ENCODE measurements at places on chromosomes 7 and 10.

GRCh38 chr10:62038609-62039190 is 137.2 kb downstream of the ARID5B start:
- peak; percentile 76 for DNase-seq

- DNase-seq = no peak
These were observed 358.3 kb downstream of the AUTS2 start for GRCh38 chr7:69956541-69956940.

GRCh38 chr10:69222157-69223027 is 2.3 kb downstream of the HKDC1 start:
- peak; percentile 63 for DNase-seq

GRCh38 chr10:76984559-76985443 is 652.8 kb downstream of the KCNMA1 start:
- DNase-seq = peak; percentile 62

- DNase-seq = peak; percentile 47
These were observed 541 bp downstream of the ELMO1 start for GRCh38 chr7:37448011-37448635.

DNA sequence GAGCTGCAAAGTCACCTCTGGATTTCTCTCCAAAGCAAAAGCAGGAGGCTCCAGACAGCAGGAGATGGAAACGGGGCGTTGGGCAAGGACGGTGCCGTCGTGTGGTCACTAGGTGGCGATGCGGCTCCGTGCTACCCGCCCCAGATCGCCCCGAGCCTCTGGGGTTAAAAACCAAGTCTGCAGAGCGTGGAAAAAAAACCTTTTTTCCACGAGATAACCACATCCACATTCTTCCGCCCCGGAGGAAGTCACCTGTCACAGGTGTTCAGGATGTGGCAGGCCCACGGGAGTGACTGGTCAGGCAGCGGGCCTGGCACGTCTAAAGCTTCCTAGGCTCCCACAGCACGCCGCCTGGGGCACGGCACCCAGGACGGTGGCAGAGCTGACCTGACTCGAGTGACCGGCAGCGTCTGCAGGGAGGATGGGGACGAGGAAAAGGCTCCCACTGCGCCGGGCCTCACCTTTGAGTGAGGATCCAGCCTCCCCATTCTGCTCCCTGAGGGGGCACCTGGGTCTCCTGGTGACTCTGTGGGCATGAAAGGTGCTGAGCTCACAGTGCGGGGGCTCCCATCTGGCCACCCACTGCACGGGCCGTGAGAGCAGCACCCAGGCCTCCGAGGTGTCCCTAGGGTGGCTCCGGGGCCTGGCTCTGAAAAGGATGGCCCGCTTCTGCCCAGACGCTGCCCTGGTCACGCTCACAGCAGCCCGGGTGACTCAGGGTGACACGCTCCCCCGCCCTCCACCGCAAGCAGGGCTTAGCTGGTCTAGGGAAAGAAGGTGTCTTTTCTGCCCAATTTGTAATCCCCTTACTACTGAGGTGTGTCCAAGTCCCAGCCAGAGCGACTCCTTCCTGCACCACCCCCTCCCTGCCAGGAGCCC is 71.3 kb upstream of the TNRC18 start:
- peak; percentile 81 for DNase-seq

- DNase-seq = no peak
These were observed 3.1 kb downstream of the ZRANB1 start for GRCh38 chr10:124944982-124945381.

- DNase-seq = no peak
These were observed 2.8 kb upstream of the ELN start for GRCh38 chr7:74025146-74025545.

DNA sequence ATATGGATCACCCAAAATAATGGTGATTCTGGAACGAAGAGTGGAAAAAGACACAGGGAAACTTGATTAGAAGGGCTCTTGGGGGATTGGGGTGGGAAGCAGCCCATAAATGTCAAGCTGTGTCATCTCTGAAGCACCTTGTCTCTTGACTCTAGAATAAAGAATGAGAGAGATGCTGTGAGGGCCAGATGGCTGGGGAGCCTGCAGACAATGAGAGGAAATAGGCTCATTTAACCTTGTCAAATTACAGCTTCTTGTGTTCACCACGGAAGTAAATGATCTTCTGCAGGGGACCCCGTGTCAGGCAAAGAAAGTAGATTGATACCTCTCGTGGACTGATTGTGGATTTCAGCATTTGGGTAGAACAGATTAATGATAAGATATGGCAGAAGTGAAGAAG is 159.3 kb downstream of the ST7 start:
- DNase-seq = no peak

DNA sequence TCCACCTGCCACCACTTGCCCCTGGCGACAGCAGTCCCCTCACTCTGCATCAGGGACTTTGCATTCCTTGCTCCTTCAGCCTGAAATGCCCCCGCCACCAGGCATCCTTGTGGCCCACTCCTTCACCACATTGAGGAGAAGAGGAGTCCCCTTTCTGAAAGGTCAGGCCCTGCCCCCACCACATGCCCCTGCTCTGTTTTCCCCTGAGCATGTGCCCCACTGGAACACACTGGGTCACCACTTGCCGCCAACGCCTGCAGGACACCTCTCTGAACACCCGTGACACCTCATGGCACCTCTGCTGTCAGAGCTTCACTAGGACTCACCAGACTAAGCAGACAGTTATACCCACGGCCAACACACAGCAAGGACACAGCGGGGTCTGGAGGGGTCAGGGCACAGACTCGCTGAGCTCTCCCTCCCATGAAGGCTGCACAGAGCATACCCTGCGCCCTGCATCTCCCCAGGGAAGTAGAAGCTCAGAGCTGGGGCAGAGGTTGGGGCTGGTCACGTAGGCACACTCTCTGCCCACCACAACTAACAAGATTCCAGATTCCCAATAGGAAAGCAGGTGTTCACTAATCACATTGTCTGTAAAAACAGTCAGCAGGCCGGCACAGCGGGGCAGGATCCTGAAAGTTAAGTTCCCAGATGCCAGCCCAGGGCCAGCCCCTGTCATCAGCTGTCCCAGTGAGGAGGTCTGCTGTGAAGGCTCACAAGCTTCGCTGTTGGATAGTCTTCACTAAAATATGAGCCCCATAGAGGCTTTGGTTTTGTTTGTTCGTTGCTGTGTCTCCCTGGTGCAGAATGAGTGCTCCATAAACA is 5.8 kb upstream of the AOC1 start:
- DNase-seq = no peak

DNA sequence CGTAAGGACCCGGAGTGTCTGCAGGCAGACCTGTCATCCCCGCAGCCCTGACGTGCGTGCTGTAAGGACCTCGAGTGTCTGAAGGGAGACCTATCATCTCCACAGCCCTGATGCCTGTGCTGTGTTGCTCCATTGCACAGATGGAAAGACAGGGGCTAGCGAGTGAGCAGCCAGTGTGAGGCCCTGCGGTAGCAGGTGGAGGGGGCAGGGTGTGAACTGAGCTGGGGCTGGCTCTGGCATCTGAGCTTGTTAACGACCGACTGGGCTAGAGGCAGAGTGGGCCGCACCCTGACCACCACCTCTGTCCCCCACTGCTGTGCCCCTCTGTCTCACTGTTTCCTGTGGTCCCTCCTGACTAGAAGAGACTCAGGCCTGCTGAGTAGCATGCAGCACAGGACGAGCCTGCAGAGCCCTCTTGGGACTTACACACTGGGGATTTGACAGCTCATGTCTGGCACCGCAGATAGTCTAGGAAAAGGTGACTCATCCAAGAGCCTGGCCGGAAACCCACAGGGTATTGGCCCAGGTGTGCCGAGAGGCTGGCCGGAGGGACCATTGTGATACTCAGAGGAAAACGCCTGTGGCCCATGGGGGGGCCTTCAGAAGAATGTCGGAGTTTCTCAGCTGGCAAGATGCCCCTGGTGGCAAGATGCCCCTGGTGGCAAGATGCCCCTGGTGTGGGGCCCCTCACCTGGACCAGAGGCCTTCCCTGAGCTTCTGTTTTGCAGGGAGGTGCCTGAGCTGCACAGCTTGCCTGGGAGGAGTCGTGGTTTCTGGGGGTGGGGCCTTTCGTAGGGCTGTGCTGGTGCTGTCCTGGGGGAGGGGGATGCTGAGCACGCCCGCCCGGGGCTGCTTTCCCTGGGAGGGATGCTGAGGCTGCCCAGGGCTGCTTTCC is 34.3 kb downstream of the INPP5A start:
- peak; percentile 52 for DNase-seq

GRCh38 chr10:72764151-72764550 is 72.2 kb downstream of the MCU start:
- no peak for DNase-seq

All from activated CD8-positive, alpha-beta memory T cell treated with anti-CD3 and anti-CD28 coated beads, Interleukin-2, amount 50 U/mL, for 4 hours (primary cell).